ENCODE measurements at places on chromosomes 1 and 21.
A peak's percentile ranks its signal among the peaks of the same experiment; 100 is the strongest.

GRCh38 chr1:169318536-169319244 lies 48.9 kb downstream of the NME7 start:
- DNase-seq, result no peak

GRCh38 chr1:210650403-210650802 lies 321.7 kb downstream of the HHAT start:
- no peak for DNase-seq

- no peak for DNase-seq
Observed at GRCh38 chr1:70427976-70428375, 16.9 kb downstream of the CTH start.

GRCh38 chr1:107963601-107964335 lies 1.2 kb downstream of the VAV3 start:
- DNase-seq, result no peak

GRCh38 chr21:17726047-17726829 lies 92.9 kb downstream of the C21orf91 start:
- peak; percentile 20 for DNase-seq

GRCh38 chr1:239802275-239802674 lies 289.4 kb upstream of the FMN2 start:
- DNase-seq, result no peak

DNA sequence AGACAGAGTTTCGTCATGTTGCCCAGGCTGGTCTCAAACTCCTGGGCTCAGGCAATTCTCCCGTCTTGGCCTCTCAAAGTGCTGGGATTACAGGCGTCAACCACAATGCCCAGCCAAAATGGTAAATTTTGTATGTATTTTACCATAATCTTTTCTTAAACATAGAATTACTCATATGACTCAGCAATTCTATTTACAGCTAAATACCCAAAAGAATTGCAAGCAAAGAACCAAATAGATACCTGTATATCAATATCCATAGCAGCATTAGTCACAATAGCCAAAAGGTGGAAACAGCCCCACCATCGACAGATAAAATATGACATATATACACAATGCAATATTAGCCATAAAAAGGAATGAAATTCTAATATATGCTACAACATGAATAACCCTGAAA lies 36.5 kb downstream of the TESK2 start:
- DNase-seq, result no peak

DNA sequence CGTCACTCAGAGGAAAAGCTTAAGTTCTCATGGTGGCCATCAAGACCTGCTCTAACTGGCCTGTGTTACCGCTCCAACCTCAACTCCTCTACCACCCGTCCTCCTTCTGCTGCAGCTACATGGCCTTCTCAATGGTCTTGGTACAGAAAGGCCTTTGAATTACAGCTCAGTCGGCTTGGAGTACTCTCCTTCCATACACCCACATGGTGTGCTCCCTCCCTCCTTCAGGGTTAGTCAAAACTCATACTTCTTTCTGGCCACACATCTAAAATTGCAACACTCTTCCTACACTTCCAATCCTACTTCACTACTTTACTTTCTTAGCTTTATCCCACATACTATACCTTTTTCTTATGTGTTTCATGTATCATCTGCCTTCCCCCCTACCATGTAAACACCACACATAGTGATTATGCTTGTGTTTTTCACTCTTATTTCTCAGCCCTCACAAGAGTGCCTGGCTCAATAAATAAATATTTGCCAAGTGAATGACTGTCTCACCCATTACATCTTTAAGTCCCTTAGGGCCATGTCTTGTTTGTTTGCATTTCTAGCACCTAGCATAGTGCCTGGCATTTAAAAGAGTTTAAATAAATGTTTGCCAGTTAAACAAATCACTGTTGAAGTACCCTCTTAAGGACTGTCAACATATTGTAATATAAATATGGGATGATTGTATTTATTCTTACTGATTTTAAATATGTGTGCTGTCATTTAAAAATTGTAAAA lies 37.6 kb upstream of the HMCN1 start:
- DNase-seq, result no peak

GRCh38 chr1:15188130-15188524 lies 34.6 kb downstream of the TMEM51 start:
- DNase-seq, result no peak

GRCh38 chr1:5972198-5972520 lies 20.1 kb downstream of the NPHP4 start:
- no peak for DNase-seq

DNA sequence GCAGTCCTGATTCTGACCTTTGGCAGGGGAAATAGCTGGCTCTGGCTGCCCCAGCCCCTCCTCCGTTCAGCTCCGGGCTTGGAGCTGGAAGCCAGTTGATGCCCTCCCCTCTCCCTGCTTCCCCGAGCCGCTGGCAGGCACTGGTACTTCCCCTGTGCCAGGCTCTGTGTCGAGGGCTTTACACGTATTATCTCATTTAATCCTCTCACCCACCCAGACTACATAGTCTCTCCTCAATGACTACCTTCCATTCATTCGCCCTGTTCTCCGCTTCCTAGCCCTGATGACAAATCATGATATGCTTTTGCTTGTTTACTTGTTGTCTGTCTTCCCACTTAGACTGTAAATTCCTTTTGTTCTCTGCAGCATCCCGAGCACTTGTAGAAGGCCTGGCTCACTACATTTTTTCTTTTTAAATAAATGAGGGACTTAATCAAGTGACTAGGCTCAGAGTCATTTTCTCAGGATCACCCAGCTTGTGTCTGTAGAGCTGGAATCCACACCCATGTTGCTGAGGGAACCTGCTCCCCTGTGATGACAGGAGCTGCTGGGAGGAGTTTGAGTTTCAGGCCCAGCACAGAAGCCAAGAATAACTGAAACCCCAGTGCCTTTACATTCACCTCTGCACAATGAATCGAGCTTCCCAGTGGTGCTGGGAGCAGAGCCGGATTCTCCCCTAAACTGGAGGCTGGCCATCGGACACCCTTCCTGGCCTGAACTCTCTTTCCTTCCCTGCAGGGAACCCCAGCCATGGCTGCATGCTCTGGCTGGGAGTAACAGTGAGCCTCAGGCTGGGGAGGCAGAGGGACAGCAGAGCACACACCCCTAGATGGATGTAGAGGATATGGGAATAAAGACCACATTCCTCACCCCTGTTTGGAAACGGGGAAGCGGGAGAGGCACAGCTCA lies 58.3 kb downstream of the UBIAD1 start:
- no peak for DNase-seq

GRCh38 chr1:119808972-119809550 lies 2.2 kb downstream of the REG4 start:
- peak; percentile 29 for DNase-seq

DNA sequence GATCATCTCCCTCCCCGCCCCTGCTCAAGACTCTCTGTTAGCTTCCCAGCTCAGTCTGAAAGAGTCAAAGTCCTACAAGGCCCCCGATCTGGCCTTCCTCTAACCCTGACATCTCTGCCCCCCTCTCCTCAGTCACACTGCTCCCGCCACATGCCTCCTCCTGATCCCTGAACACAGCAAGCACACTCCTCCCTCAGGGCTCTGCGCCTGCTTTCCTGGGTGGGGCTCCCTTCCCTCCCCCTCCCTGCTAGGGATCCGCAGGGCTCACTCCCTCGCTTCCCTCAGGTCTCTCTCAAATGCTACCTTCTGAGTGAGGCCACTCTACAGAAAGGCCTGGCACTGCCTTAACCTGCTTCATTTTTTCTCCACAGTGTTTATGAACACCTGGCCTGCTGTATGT lies 5.7 kb upstream of the GALE start:
- no peak for DNase-seq

GRCh38 chr1:76279101-76279748 lies 204.7 kb downstream of the ST6GALNAC3 start:
- no peak for DNase-seq

GRCh38 chr1:224127925-224128819 lies 14.3 kb downstream of the FBXO28 start:
- DNase-seq, result no peak

DNA sequence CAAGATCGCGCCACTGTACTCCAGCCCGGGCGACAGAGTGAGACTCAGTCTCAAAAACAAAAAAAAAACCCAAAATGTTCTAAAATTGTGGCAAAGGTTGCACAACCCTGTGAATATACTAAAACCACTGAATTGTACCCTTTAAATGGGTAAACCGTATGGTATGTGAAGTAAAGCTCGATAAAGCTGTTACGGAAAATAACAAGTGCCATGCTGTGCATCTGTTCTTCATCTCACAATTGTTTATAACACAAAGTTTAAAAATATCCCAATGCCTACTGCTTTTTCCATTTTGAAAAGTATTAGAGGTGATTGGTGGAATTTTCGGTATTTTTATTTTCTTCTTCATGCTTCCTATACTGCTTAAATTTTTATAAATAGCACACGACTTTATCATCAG lies 111.5 kb downstream of the ENAH start:
- DNase-seq, result no peak

DNA sequence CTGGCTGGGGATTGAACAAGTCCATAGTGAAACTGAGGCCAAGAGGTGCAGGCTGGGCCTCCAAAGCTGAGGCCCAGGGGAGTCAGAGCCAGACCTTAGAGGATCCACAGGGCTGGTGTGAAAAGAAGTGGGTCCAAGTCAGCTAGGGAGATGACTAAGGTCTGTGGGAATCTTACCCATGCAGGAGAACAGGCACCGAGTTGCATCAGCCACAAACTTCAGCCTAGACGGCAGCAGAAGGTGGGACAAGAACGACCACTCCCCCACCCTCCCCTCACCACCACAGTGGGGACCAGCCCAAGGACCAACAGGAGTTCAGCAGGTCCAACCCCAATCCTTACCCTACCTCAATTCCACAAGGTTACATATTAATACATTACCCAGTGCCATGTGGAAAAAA lies 282.3 kb downstream of the TTLL7 start:
- DNase-seq, result no peak

- DNase-seq, result no peak
Observed at GRCh38 chr1:1177452-1178206, 3.9 kb downstream of the TTLL10 start.

- DNase-seq, result no peak
Observed at GRCh38 chr1:75613916-75614315, 3.0 kb upstream of the SLC44A5 start.

GRCh38 chr1:34843392-34844251 lies 15.9 kb downstream of the SMIM12 start:
- no peak for DNase-seq

DNA sequence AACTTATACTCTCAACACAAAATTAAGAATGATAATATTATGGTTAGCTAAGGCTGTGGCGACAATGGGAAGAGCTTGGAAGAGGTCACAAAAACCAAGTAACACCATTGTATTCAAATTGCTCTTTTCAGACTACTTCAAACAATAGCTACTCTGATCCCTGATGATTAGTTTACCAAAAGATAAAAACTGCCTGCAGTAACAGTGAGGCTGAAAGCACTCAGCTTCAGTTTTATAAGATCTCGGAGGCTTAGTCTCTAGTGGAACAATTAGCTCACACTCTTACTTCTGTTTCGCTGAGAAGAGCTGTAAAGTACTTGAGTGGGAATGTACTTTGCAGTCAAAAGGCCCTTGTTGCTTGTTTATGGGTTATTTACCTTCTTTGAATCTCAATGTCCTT lies 278.5 kb downstream of the LRRC7 start:
- DNase-seq, result no peak

- no peak for DNase-seq
Observed at GRCh38 chr1:106676021-106676420, 380.5 kb upstream of the PRMT6 start.

DNA sequence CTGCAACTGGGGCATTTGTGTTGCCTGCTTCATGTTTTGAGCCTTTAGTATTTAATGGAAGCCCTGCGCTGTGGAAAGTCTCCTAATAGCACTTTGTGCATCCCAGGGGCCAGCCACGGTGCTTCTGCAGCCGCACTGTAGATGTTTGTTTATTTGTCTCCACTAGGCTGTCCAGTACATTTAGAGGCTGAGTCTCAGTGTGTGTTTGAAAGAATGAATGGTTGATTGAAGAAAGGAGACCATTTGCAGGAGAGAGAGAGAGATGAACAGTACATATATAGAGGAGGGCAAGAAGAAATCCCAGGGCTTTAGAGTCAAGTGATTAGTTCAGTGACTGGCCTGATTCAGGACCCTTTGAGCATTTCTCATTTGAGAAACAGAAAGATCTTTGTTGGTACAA lies 33.9 kb downstream of the MPZL1 start:
- no peak for DNase-seq

- no peak for DNase-seq
Observed at GRCh38 chr1:228906223-228906860, 171.1 kb downstream of the RHOU start.

- DNase-seq, result no peak
Observed at GRCh38 chr1:169928438-169929209, 34.9 kb upstream of the SCYL3 start.

DNA sequence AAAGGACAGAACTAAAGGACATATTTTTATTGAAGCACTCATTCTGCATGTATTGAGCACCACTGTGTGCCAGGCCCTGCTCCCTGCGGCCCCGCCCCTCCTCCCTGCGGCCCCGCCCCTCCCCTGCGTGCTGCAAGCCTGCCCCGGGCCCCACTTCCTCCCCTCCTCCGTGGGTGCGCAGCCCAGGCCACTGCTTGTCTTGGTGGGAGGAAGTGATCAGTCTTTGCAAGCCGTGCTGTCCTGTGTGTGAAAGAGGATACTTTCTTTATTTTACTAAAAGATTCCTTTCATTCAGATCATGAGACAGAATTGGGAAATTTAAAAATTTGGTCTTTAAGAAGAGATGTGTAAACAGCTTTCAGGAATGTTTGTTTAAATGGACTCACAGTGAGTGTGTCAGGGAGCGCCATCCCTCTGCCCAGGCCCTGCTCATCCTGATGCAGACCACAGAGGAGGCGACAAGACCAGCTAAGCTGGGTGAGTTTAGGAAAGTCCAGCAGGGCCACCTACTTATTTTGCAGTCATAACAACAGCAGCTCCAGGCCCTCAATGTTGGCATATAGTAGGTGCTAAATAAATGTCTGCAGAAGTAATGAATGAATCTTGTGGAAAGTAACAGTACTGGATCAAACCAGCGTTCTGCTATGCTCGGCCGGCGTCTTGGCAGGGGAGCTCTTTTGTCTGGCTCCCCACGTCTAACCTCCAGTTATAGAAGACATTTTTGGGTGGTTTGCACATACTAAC lies 88.3 kb upstream of the SELENON start:
- no peak for DNase-seq

GRCh38 chr1:152227310-152227928 lies 3.4 kb upstream of the HRNR start:
- no peak for DNase-seq

- DNase-seq, result no peak
Observed at GRCh38 chr1:242745079-242745478, 220.6 kb upstream of the PLD5 start.

- no peak for DNase-seq
Observed at GRCh38 chr21:37623183-37623582, 256.6 kb downstream of the DYRK1A start.

DNA sequence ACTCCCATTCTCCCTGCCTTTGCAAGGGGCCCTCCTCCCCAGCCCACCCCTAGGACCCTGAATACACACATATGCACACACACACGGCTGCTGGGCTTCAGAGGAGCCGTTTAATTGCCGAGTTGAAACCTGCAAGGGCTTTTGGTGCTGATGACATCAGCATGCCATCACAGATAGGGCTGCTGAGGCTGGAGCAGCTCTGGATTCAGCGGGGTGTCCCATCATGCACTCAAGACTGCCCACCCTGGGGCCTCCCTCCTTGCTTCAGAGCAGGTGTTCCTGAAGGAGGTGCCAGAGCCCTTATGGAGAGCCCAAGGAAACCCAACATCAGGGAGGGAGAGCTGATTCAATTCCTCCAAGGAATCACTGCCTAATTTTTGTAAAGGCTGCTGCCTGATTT lies 5.7 kb downstream of the SYT2 start:
- no peak for DNase-seq
